ENCODE measurements at places on chromosomes 13 and 19.

DNA sequence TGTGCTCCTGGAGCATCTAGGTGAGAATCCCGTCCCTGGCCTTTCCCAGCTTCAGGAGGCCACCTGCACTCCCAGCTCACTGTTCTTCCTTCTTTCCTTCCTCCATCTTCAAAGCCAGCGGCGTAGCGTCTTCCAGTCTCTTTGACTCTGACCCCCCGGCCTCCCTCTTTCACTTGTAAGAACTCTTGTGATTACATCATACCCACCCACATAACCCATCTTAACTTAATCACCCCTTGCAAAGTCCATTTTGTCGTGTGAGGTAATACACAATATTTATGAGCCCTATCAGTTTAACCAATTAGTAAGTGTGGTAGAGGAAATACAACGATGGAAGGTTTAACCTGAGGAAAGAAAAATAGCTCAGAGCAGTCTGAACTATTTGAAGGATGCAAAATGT is 4.6 kb upstream of the CDC16 start:
- DNase-seq: no peak

DNA sequence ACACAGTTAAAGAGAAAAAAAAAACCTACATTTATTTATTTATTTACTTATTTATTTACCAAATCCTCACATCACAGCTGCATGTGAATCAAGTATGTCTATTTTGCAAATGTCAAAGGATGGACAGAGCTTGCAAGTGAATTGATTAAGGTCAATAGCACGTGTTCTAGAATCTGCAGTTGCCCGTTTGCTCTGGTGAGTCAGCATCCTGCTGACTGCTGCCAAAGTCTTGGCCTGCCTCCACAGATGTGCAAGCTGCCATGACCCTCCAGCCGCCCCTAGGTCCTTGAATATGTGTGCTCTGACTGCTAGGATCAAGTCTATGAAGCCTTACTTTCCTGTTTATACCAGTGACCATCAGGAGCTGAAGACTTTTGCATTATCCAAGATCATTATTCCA is 320.6 kb downstream of the GPC5 start:
- DNase-seq: no peak

DNA sequence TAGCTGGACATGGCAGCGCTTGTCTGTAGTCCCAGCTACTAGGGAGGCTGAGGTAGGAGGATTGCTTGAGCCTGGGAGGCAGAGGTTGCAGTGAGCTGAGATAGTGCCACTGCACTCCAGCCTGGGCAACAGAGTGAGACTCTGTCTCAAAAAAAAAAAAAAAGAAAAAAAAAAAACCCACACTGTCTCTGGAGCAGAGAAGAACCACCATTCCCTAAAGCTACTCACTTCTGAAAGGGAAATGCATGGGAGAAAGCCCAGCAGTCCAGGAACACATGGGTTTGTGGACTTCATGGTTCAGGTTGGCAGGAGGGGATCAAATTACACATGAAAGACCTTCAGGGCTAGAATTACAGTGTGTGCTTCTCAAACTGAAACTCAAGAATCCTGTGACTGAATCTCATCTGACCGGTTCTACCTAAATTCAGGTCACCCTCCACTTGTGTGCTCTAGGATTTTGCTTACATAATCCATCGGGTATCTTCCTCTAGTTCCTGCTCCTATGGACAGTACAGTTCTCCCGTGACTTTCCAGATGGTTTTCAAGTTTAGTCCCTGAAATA is 30.2 kb upstream of the CPB2 start:
- no peak for DNase-seq

DNA sequence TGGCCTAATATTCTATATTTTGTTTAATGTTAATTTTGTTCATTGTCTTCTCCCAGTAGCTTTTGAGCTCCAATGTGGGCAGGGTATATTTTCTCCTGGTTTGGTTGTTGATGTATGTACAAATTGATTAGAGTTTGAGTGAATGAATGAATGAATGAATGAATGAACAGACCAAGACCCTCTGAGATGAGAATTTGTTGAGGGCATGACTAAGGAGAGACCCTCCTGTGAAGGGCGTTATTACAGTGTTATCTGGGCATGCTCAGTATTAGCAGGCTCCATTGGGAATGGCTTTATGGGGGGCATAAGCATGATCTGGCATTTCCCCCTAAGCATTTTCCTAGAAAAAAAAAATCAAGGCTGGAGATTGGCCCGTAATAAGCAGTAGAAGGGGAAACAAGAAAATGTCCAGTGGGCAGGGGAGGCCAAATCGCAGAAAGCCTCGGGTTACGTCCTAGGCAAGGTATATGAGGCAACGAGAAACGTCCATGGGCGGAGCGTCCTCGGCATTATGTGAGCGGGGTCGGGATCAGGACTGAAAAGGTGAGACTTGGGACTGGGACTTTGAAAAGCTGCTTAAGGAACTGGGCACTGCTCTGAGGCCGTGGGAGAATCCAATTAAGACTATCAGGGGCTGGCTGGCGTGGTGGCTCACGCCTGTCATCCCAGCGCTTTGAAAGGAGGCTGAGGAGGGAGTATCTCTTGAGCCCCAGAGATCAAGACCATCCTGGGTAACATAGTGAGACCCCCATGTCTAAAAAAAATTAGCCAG is 904 bp upstream of the ARHGAP33 start:
- DNase-seq: no peak

DNA sequence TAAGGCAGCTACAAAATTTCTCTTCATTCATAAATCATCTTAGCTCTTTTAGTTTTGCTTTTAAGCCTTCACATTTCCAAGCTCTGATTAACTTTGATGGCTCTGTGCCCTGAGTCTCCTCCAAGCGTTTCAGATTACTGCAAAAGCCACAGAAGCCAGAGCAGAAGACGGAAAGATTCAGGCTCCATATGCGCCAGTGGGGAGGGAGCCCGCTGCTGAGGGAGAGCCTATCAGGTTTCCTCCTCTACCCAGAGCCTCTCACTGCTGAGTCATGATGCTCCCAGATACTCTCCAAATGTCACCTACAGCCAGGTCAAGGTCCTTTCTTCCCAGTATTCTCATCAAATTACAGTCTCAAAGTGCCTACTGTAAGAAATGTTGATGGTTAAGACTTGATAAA is 193.6 kb downstream of the RAP2A start:
- no peak for DNase-seq

- DNase-seq: no peak
Observed at GRCh38 chr13:114106991-114107685, 25.3 kb downstream of the RASA3 start.

DNA sequence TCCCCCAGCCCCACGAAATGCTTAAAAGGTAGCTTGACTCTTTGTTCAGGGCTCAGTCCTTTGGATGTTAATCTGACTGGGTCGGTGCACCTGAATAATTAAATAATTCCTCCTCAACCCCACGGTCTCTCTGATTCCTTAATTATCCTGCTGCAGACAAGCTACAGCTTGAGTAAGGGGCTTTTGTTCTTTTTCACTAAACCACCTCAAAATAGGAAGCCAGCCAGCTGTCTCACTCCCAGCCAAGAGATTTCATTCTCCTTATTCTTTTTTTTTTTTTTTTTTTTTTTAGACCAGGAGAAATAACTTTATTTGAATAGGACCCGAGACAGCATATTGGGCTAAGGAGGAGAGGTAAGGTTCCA is 7.9 kb upstream of the FCGBP start:
- no peak for DNase-seq

GRCh38 chr13:98749501-98749900 is 3.0 kb downstream of the SLC15A1 start:
- DNase-seq: no peak

- DNase-seq: no peak
Observed at GRCh38 chr19:49241769-49242168, 83.2 kb downstream of the SLC6A16 start.

- no peak for DNase-seq
Observed at GRCh38 chr13:21420706-21421105, 38.4 kb downstream of the ZDHHC20 start.

DNA sequence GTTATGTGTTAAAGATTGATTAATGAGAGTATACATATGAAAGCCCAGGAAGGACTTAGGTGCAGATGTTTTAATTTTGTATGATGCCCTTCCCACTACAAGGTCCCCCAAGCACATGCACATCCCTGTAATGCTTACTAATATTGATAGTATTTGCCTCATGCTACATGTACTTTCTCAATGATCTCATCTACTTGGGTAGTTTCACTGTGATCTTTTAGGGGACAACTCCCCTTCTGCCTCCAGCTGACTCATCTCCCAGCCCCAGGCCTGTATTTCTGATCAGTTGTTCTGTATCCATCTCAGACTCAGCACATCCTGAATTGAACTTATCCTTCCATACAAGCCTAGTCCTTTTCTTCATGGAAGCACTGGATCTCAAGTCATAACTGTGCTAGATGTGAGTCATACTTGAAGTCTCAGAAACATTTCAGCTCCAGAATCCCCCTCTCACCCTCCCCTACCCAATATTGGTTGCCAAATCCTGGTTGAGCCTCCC is 49.4 kb upstream of the INTS6 start:
- no peak for DNase-seq

- DNase-seq: peak; percentile 65
Observed at GRCh38 chr19:49937750-49938381, 8.6 kb upstream of the NUP62 start.

GRCh38 chr13:44542361-44542760 is 33.8 kb downstream of the TSC22D1 start:
- no peak for DNase-seq

- DNase-seq: no peak
Observed at GRCh38 chr13:102020611-102021216, 381.1 kb downstream of the FGF14 start.

GRCh38 chr19:16015805-16016173 is 60.5 kb upstream of the TPM4 start:
- DNase-seq: no peak

GRCh38 chr19:7535998-7536695 is 630 bp downstream of the PNPLA6 start:
- DNase-seq: no peak

DNA sequence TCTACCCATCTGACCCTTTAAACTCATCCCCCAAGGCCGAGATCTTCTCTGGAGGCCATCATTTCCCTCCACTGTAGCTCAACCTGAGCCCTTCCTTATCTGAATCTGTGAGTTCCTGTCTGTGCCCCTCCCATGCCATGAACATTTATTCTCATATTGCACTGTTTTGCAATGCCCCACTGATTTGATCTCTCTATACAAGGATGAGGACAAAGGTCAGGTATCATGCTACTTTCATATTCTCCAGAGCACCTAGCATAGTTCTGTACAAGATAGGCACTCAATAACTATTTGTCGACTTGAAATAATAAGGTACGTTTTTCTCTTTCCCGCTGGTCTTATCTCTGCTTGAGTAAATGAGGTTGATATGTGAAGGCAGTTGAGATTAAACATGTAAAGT is 135.5 kb downstream of the KLF5 start:
- DNase-seq: no peak

All from T-cell (primary cell).